ENCODE measurements at places on chromosomes 7 and 10.

DNA sequence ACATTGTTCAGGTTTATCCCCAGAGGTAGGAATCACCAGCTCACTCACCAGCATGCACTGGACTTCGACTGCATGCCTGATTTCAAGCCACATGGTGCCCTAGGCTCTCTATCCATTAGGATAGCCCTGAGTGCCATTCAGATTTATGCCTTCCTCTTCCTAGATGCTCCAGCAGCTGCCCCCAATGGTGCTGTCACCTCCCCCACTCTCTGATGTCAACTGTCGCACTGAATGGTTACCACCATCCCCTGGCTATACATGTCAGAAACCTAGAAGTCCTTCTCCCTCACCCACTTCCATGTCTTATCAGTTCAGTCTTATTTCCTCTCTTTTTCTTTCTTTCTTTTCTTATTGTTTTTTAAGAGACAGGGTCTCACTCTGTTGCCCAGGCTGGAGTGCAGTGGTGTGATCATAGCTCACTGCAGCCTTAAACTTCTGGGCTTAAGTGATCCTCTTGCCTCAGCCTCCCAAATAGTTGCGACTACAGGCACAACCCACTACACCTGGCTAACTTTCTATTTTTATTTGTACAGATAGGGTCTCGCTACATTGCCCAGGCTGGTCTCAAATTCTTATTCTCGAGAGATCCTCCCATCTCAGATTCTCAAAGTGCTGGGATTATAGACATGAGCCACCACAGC, 2.9 kb downstream of the SFXN4 start:
- DNase-seq = no peak
- H3K27me3 ChIP-seq = no peaks in the 10 kb centered on the region
- no peak overlapping the region for H3K4me3 ChIP-seq
- peaks cover 44% of the 10 kb centered on the region for H3K4me1 ChIP-seq
- H3K27ac ChIP-seq = no peak overlapping the region
- peaks cover 24% of the 10 kb centered on the region for H3K36me3 ChIP-seq

DNA sequence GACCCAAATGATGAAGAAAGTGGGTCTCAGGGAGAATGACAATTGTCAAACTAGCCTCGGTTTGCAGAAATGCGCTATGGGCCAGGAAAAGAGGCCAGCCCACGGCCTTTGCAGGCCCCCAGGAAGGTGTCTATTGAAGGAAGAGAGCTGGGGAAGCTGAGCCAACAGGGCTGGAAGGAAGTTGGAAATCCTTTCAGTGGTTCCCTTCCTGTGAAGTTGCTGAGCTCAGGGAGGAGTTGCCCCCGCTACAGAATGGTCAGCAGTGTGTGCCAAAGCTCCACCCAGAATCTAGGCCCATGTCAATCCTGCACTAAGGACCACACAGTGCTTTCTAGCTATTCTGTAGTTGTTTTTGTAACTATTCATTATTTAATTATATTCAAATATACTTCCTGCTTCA, 91.6 kb upstream of the ANLN start:
- H3K4me1 ChIP-seq = no peaks in the 10 kb centered on the region
- no peak for DNase-seq
- peaks cover 5% of the 10 kb centered on the region for H3K36me3 ChIP-seq
- no peak overlapping the region for H3K4me3 ChIP-seq
- no peaks in the 10 kb centered on the region for H3K27me3 ChIP-seq
- H3K27ac ChIP-seq = no peak overlapping the region

DNA sequence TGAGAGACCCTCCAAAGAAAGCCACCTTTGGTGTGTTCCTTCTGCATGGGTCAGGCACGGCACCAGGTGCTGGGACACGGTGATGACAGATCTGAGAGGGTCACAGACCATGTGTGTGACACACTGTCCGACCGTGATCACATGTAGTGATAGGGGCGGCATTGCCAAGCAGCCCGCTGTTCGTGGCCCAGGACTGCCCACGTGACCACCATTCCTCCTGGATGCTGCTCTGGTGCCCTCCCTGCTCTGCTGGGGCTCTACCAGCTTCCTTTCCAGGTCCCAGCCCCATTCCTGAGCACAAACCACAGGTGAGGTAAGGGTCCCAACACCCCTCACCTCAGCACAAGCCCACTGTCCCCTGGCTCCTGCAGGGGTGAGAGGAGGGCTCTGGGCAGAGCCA, 10.1 kb upstream of the SLC18A3 start:
- DNase-seq = no peak
- H3K27ac ChIP-seq = no peak overlapping the region
- no peaks in the 10 kb centered on the region for H3K4me1 ChIP-seq
- peaks cover 3% of the 10 kb centered on the region for H3K27me3 ChIP-seq
- no peak overlapping the region for H3K4me3 ChIP-seq
- H3K36me3 ChIP-seq = no peaks in the 10 kb centered on the region

DNA sequence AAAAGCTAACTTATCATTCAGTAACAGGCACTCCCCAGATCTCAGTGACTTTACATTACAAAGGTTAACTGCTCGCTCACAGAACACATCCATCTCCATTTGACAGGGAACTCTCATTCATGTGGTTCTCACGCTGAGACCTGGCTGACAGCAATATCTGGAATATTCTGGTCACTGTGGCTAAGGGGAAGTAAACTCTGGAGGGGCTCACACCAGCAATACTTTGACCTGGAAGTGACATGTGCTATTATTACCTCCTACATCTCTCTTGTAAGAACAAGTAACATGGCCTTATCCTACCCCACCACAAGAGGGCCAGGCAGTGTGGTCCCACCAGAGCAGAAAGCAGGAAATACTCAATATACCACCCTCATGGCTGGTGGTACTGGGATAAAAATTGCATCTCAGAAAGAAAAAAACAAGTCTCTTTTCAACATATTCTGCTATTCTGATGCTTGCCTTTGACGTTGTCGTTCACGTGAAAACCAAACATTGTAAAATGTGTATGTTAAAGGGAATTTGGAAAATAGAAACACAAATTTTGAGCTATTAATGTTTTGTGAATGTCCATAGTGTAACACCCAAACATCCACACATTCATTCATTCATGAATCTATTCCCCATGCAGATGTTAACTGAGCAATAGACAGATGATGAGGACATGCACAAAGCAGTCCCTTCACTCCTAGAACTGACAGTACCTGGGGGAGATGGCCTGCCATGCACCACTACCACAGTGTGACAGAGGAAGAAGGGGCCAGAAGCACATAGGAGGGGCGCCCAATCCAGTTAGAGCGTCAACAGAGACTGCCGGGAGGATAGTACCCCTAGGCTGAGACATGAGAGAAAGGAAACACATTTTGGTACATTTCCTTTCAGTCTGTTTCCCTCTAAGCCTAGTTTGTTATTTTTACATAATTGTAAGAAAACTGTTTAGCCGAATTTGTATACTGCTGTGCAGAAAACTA, 166.0 kb upstream of the SP4 start:
- H3K4me3 ChIP-seq = no peak overlapping the region
- peak; percentile 59 for DNase-seq
- no peak overlapping the region for H3K27ac ChIP-seq
- peaks cover 7% of the 10 kb centered on the region for H3K36me3 ChIP-seq
- peaks cover 15% of the 10 kb centered on the region for H3K4me1 ChIP-seq

GRCh38 chr10:44287408-44287807, 97.5 kb downstream of the CXCL12 start:
- DNase-seq = no peak
- H3K36me3 ChIP-seq = no peaks in the 10 kb centered on the region

Measured in activated CD4-positive, alpha-beta memory T cell treated with anti-CD3 and anti-CD28 coated beads, Interleukin-2, amount 10 ng/mL, durations not matched to agents 7 days and 5 days (primary cell).